ENCODE measurements at places on chromosomes 12 and 14.

GRCh38 chr12:64745980-64746379 is 13.2 kb downstream of the GNS start:
- H3K36me3 ChIP-seq: peaks cover 26% of the 10 kb centered on the region
- H3K4me3 ChIP-seq: no peak overlapping the region
- DNase-seq: no peak
- H3K4me1 ChIP-seq: no peaks in the 10 kb centered on the region
- H3K27ac ChIP-seq: no peak overlapping the region
- H3K27me3 ChIP-seq: no peaks in the 10 kb centered on the region

- H3K36me3 ChIP-seq: no peaks in the 10 kb centered on the region
- H3K27ac ChIP-seq: no peak overlapping the region
- no peak for DNase-seq
- no peak overlapping the region for H3K4me3 ChIP-seq
- no peaks in the 10 kb centered on the region for H3K4me1 ChIP-seq
These were observed 212.2 kb upstream of the DIO3 start for GRCh38 chr14:101349108-101349507.

DNA sequence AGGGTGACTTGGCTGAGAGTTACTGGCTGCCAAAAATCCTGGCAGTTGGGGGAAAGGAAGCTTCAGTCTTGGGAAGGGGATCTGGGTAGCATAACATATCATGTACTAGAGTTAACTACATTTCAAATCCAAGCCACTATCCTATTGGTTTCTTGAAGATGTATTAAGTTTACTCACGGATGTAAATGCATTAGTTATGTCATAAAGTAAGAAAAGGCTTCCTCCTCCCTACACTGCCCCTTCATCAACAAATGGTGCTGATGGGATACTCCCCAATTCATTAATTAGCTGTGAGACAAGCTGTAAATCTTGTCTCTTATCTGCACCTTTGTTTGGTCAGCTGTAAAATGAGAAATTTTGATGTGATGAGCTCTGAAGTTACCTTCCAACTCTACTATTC is 150.1 kb upstream of the SOX5 start:
- no peak overlapping the region for H3K4me3 ChIP-seq
- H3K27ac ChIP-seq: no peak overlapping the region
- H3K27me3 ChIP-seq: no peaks in the 10 kb centered on the region
- no peaks in the 10 kb centered on the region for H3K4me1 ChIP-seq

GRCh38 chr12:108432423-108433121 is 82.5 kb upstream of the FICD start:
- peaks cover 21% of the 10 kb centered on the region for H3K27me3 ChIP-seq
- H3K4me1 ChIP-seq: no peaks in the 10 kb centered on the region
- H3K27ac ChIP-seq: no peak overlapping the region
- H3K36me3 ChIP-seq: no peaks in the 10 kb centered on the region
- DNase-seq: no peak

DNA sequence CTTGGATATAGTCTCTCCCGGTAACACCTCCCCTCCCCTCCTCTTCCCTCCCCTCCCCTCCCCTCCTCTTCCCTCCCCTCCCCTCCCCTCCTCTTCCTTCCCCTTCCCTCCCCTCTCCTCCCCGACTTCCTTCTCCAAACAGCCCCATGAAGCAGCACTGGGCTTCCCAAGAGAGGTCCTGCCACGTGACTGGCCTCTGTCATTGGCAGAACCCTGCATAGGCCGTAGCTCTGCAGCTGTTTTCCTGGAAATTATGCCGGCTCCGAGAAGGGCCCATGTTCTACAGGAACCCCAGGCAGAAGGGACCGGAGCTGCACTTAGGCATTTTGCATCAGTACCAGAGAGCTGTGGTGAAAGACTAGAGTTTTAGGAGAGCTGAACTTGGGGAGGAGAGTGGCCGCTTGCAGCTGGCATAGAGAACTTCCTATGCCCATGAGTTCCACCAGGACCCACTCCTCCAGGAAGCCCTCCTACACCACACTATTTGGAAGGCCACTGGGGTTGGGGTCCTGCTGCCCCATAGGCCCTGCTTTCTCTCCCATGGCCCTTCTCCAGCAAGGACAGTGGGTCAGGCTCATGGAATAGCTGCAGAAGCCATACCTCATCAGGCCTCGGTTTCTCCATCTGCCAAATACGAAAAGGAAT is 5.1 kb upstream of the TNFAIP2 start:
- peaks cover 1% of the 10 kb centered on the region for H3K36me3 ChIP-seq
- no peak overlapping the region for H3K27ac ChIP-seq
- peaks cover 11% of the 10 kb centered on the region for H3K4me1 ChIP-seq
- no peak overlapping the region for H3K4me3 ChIP-seq

- no peak overlapping the region for H3K27ac ChIP-seq
- H3K36me3 ChIP-seq: no peaks in the 10 kb centered on the region
- no peak for DNase-seq
These were observed 104.5 kb upstream of the EGLN3 start for GRCh38 chr14:34055157-34055950.

- H3K4me3 ChIP-seq: no peak overlapping the region
- H3K27me3 ChIP-seq: no peaks in the 10 kb centered on the region
- H3K4me1 ChIP-seq: peaks cover 44% of the 10 kb centered on the region
- peaks cover 12% of the 10 kb centered on the region for H3K36me3 ChIP-seq
- DNase-seq: no peak
These were observed 18.5 kb upstream of the FOXN3 start for GRCh38 chr14:89435492-89435891.

DNA sequence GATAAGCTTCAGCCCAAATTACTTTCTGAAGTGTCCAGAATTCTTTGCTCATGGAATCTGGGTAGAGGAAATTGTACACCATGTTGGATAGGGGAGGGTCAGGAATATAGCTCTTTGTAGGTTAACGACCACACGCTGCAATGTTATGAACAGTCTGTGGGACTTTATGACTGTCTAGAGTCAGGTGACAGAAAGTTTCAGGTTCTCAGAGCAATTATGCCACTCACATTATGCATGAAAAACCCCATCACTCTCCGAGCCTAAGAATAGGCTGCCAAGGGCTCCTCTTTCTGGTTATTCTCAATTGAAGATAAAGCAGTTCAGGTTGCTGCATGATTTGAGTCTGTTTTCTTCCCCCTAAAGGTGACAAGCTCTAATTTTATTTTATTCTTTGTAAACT is 430.9 kb downstream of the ATP23 start:
- H3K27me3 ChIP-seq: peaks cover 6% of the 10 kb centered on the region
- no peaks in the 10 kb centered on the region for H3K4me1 ChIP-seq
- H3K36me3 ChIP-seq: no peaks in the 10 kb centered on the region
- no peak overlapping the region for H3K4me3 ChIP-seq

DNA sequence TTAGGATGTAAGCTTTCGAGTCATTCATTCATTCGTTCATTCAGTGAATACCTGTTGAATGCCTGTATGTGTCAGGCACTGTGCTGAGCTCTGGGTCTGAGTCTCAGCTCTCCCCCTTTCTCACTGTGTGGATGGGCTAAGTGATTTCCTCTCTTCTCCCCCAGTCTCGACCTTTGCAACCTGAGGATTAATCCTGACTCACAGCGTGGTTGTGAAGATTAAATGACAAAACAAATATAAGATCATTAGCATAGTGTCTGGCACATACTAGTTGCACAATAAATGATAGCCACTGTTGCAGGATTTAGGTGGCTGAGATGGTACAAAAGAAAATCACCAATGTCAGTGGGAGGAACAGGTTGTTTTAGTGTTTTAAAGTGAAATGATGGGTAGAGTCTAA is 136.7 kb downstream of the GPR135 start:
- no peaks in the 10 kb centered on the region for H3K4me1 ChIP-seq
- no peak overlapping the region for H3K27ac ChIP-seq
- peaks cover 13% of the 10 kb centered on the region for H3K36me3 ChIP-seq
- no peaks in the 10 kb centered on the region for H3K27me3 ChIP-seq
- no peak for DNase-seq

DNA sequence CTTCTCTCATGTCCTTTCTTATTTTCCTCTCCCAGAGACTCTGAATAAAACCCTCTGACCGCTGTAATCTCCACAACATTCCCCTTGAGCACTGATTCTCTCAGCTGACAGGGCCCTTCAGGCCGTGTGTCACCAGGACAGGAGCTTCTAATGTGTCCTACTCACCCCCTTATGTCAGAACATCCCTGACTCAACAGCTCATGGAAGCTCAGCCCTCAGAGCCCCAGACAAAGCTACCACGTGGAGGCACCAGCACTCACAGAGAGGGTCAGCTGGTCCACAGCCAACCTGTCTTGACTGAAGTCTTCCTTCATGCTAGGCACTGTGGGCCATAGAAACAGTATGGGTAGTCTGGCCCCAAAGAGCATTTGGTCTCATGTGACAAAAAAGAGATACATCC is 49.8 kb downstream of the SMUG1 start:
- no peak overlapping the region for H3K27ac ChIP-seq
- peaks cover 92% of the 10 kb centered on the region for H3K27me3 ChIP-seq
- no peaks in the 10 kb centered on the region for H3K4me1 ChIP-seq
- no peak for DNase-seq

- H3K4me3 ChIP-seq: no peak overlapping the region
- no peaks in the 10 kb centered on the region for H3K27me3 ChIP-seq
- H3K4me1 ChIP-seq: no peaks in the 10 kb centered on the region
- no peak overlapping the region for H3K27ac ChIP-seq
- DNase-seq: no peak
- peaks cover 9% of the 10 kb centered on the region for H3K36me3 ChIP-seq
These were observed 57.4 kb downstream of the FBXO33 start for GRCh38 chr14:39374851-39375250.

DNA sequence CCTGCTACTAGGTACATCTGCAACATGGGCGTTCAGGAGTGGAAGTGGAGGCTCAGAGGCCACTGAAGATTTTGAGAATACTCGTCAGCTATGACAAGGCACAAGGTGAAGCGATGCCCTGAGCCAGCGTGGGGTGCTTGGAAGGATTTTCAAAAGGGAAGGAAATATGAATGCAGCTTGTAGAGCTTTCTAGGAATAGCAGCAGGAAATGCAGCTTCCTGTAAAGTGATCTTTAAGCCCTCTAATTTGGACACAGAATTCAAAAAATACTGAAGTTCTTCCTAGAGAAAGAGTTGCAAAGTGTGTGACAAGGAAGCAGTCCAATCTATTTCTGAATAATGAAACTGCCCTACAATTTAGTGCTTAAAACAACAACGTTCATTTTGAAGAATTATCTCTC is 13.2 kb upstream of the C1S start:
- no peak overlapping the region for H3K4me3 ChIP-seq
- no peaks in the 10 kb centered on the region for H3K4me1 ChIP-seq
- no peaks in the 10 kb centered on the region for H3K36me3 ChIP-seq
- H3K27me3 ChIP-seq: no peaks in the 10 kb centered on the region
- no peak for DNase-seq

DNA sequence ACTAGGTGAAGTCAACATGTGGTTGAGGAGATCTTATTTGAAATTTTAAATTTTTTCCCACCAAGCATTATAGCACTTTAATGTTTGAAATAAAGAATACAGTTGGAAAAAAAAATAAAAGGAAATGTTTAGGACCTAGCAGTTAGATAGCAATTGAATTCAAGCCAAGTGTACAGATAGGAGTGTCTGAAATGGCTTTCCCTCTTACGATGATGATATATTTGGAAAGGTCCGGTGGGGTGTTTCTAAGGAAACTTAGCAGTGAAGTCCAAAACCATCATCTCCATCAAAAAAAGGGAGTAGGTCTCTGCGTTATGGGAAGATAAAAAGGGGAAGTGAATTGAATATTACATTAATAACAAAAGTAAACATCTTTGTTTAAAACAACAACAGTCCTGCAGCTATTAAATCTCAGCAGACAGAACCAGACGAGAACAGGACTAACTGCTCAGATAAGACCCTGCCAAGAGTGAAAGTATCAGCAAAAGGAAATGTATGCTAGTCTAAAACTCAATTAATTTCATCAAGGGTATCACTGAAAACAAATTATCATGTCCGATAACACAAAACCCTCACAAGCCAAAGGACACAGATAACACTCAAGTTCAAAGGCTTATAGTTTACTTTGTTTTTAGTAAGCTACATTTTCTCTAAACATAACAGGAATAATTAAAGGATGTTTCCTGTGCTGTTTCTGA is 242.0 kb downstream of the BMP4 start:
- H3K27ac ChIP-seq: no peak overlapping the region
- no peaks in the 10 kb centered on the region for H3K36me3 ChIP-seq
- no peak overlapping the region for H3K4me3 ChIP-seq
- no peaks in the 10 kb centered on the region for H3K27me3 ChIP-seq

GRCh38 chr14:71311061-71311460 is 403.8 kb downstream of the PCNX1 start:
- H3K27me3 ChIP-seq: peaks cover 41% of the 10 kb centered on the region
- H3K36me3 ChIP-seq: no peaks in the 10 kb centered on the region
- H3K27ac ChIP-seq: no peak overlapping the region
- H3K4me1 ChIP-seq: no peaks in the 10 kb centered on the region
- DNase-seq: no peak

- no peak overlapping the region for H3K4me3 ChIP-seq
- H3K27me3 ChIP-seq: no peaks in the 10 kb centered on the region
- H3K4me1 ChIP-seq: no peaks in the 10 kb centered on the region
These were observed 26.6 kb downstream of the LIMA1 start for GRCh38 chr12:50256761-50257160.

GRCh38 chr12:79661629-79662028 is 29.1 kb downstream of the PAWR start:
- no peaks in the 10 kb centered on the region for H3K27me3 ChIP-seq
- H3K36me3 ChIP-seq: no peaks in the 10 kb centered on the region
- no peak for DNase-seq
- no peak overlapping the region for H3K27ac ChIP-seq

GRCh38 chr12:55642267-55642666 is 5.6 kb downstream of the OR10P1 start:
- peaks cover 5% of the 10 kb centered on the region for H3K36me3 ChIP-seq
- no peak overlapping the region for H3K4me3 ChIP-seq
- H3K27ac ChIP-seq: no peak overlapping the region
- H3K27me3 ChIP-seq: peaks cover 10% of the 10 kb centered on the region
- DNase-seq: no peak

- peaks cover 60% of the 10 kb centered on the region for H3K27me3 ChIP-seq
- no peaks in the 10 kb centered on the region for H3K36me3 ChIP-seq
- no peak within 1 kb of the TSS for H3K4me3 ChIP-seq
- no peak for DNase-seq
These were observed at the start of gene PTPRO for GRCh38 chr12:15322164-15323061. Gene PTPRO (plus strand): TSS chr12:15322508.

GRCh38 chr12:116959198-116959460 is 48.4 kb downstream of the FBXW8 start:
- H3K4me1 ChIP-seq: peaks cover 38% of the 10 kb centered on the region
- DNase-seq: no peak
- no peak overlapping the region for H3K27ac ChIP-seq

- no peak overlapping the region for H3K27ac ChIP-seq
- H3K4me1 ChIP-seq: no peaks in the 10 kb centered on the region
- no peak overlapping the region for H3K4me3 ChIP-seq
- no peak for DNase-seq
- peaks cover 32% of the 10 kb centered on the region for H3K27me3 ChIP-seq
- no peaks in the 10 kb centered on the region for H3K36me3 ChIP-seq
These were observed 1.7 kb downstream of the TRHDE start for GRCh38 chr12:72273851-72274351.
